ENCODE measurements at places on chromosomes 4 and X.

- no peak for DNase-seq
These were observed 12.4 kb upstream of the CXXC4 start for GRCh38 chr4:104507112-104507511.

DNA sequence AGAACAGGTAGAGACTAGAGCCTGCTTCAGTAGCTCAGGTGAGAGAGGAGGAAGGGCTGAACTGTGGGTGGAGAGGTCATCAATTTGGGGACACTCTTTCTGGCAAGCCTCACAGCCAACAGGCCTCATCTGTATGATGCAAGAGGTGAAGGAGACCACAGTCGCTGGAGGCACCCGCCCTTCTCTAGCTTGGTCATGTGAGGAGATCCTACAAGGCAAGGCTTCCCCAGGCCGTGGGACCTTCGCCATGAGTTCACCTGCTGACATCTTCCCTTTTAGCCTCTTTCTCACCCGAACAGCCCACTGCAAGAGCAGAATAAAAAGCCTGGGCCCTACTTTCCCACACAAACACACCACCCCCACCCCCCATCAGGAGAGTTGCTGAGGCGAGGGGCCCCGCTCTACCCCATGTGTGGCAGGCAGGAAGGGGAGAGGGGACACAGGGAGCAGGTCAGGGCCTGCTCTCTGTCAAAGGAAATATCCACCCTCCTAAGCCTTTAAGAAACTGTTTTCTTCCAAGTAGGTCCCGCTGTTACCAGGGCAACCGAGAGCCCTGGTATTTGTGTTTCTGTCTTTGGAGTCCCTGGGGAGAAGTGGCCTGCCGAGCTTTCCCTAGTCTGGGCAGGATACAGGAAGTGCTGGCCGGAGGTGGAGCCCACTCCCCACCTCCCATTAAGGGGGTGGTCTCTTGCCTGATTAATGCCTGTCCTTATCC lies 8.1 kb downstream of the RTL5 start:
- DNase-seq, result no peak

DNA sequence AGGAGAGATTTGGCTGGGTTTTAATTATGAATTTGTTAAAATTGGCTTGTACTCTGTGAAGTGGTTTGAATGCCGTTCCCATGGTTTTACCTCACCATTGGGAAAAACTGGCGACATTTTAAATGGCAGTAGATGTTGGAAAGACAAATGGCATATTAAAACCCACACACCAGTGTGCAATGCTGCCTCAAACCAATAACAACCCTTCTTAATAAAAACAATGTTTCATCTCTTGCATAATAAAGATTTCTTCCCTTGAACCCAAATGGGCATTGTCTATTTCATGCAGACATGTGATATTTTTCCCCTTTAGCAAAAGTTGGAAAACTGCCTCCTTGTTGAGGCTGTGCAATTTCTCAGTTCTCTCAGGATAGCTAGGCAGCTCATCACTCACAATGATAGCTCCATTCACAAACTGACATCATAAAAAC lies 33.7 kb downstream of the GABRB1 start:
- DNase-seq, result no peak

DNA sequence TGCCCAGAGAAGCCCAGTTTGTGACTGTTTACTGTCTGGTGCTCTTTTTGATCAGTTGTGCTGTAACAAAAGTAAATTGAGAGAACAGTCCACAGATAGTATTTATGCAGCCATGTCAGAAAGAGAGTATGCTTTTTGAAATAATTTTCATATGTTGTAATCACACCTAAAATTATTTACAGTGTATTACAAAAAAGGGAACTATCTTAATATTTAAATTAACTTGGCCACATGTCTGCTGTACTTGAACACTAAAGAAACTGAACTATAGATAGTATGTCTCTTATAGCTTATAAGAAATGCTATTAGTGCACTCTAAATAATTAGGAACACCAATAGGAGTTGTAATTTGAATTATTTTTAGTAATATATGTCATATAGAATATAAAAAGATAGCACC lies 30.2 kb downstream of the KIAA0232 start:
- DNase-seq, result no peak

DNA sequence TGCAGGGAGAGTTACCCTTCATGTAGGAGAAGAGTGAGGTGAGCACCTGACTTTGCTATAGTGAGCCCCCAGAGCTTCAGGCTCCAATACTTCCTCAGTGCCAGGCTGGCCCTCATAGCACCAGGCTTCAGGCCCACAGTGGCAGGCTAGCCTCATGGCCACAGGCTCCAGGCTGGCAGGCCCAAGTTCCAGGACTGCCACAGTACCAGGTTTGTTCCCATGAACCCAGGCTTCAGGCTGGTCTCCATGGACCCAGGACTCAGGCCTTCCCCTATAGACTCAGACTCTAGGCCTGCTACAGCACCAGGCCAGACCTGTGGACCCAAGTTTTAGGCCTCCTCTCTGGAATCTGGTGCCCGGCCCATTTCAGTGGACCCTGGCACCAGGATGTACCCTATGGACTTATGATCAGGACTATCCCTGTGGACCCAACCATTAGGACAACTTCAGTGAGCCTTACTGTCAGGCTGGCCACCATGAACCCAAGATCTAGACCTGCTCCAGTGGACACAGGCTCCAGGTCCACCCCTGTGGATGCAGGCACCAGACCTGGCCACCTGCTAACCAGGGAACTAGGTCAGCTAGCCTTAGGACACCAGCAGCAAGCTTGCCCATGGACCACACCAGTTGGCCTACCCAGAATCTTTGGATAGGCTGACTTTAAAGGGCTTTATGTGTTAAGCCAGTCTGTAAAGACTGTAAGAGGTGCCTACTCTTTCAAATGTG lies 658.2 kb downstream of the KLHL13 start:
- DNase-seq, result no peak

GRCh38 chr4:89242864-89243732 lies 64.5 kb downstream of the GPRIN3 start:
- DNase-seq, result no peak

- DNase-seq, result no peak
These were observed 63.9 kb downstream of the FHDC1 start for GRCh38 chr4:153000076-153000420.

- DNase-seq, result no peak
These were observed 12.9 kb downstream of the PPP2R3B start for GRCh38 chrX:373641-374471.

DNA sequence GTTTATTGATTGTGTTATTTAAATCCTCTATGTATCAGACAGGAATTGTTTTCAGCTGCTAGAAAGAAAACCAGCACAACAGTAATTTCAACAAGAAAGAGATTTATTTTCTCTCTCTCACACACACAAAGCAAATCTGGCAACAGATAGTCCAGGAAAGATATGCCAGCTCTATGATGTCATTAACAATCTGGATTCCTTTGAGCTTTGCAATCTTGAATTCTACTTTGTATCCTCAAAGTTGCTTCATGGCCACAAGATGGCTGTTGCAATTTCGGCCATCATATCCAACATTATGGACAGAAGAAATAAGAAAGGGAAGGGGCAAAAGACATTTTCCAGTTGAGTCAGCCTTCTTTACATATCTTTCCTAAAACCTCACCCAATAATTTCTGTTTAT lies 19.8 kb upstream of the FMR1 start:
- no peak for DNase-seq

DNA sequence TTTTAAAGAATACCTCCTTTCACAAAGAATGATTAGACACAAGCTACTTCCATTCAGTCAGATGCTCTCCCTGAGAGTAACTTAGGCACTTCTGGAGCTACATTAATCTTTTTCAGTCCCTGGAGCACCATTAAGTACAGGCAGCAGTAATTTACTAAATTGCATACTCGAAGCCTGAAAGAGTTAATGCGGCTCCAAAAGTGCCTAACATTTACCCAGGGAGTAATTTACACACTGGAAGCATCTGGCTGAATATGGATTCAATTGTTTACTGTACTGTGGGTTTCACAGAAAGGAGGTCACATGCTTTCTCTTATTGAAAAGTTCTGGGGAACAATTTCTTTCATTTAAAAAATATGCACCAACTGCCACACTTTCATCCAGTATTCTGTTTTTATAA lies 260.8 kb upstream of the TENM3 start:
- DNase-seq, result no peak

DNA sequence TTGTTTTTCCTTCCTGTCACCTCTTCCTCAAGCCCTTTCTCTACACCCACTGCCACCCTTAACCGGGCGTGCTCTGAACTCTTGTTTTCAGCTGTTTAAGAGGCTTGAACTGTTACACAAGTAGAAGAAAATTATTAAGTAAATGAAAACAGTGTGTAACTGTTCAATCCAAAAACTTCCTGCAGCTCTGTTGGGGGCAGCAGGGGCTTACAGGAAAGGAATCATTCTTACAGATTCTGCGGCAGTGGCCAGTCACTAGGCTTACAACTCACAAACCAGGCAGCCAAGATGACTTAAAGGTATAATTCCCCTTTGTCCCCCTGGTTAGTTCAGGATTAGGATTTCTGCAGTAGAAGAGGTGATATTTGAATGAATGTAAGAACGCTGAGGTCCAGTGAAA lies 70.2 kb upstream of the ETNPPL start:
- no peak for DNase-seq

- DNase-seq, result no peak
These were observed 606.0 kb downstream of the BCOR start for GRCh38 chrX:39491548-39492297.

DNA sequence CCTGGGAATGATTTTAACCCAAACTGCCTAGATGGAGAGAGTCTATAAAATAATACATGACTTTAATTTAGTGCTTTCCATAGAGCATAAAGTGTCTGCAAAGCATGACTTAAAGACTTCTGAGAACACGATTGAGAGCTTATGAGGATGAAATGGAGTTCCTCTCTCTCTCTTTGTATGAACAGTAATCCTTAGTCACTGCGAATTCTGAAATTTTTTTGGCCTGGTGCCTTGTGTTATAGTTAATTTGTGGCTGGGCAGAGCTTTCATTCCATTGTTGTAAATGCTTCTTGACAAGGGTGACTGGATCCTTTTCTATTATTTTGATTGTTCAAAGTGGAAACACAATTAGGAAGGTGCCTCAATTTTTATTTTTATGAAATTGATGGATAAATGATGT lies 179.5 kb downstream of the CEP135 start:
- DNase-seq, result no peak

- no peak for DNase-seq
These were observed 84.6 kb upstream of the TNIP3 start for GRCh38 chr4:121248747-121249146.

- no peak for DNase-seq
These were observed 28.1 kb upstream of the FRMPD3 start for GRCh38 chrX:107421337-107421861.

GRCh38 chr4:100269446-100269845 lies 79.2 kb upstream of the DDIT4L start:
- DNase-seq, result no peak

- DNase-seq, result no peak
These were observed 45.9 kb upstream of the PPP3CA start for GRCh38 chr4:101393256-101393655.

GRCh38 chr4:16102356-16102755 lies 18.5 kb upstream of the PROM1 start:
- DNase-seq, result no peak

DNA sequence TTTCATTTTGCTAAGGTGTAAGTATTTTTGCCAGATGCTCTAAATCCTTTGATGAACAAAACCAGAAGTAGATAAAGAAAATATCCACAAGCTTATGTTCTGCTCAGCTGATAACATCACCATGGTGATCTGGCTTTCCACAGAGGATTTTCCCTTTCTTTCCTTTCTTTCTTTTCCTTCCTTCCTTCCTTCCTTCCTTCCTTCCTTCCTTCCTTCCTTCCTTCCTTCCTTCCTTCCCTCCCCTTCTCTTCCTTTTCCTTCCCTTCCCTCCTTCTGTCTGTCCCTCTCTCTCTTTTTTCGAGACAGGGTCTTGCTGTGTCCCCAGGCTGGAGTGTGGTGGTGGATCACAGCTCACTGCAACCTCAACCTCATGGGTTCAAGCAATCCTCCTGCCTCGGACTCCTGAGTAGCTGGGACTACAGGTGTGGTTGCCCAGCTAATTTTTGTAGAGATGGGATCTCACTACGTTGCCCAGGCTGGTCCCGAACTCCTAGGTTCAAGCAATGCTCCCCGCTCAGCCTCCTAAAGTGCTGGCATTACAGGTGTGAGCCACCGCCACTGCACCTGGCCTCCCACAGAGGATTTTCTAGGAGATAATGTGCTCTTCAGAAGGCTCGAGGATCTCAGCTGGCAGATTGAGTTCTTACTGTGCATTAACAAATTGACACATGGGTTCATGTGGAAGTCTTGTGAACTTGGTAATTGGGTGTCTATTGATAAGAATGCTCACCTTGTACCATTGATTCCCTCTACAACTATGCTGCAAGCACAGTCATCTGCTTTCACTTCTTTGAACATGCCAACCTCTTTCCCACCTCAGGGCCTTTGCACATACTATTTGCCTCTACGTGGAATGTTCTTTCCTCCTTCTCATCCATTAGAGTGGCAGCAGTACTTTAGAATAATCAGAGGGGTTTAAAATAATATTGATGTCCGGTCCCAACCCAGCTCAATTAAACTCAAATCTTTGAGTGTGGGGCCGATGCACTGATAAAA lies 1.4 kb upstream of the RHOH start:
- DNase-seq, result no peak

DNA sequence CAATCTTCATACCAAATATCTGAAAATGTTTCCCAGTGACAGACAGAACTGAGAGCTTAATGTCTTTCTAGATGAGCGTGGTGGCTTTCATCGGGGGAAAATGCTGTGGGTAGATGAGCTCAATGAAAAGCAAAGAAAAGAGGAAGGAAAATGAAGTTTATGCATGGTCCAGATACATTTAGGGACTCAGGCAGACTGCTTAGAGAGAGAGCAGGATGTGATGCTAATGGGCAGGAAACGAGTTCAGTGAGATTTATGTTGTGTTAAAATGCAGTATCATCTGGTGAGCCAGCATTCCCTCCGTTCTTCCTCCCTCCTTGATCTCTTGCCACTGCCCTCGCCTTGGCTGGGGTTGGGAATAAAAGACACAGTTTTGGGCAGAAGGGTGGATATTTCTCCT lies 229.2 kb downstream of the GBA3 start:
- DNase-seq, result no peak

GRCh38 chrX:86421771-86422170 lies 273.5 kb downstream of the DACH2 start:
- no peak for DNase-seq

- DNase-seq, result no peak
These were observed 72.4 kb upstream of the TNIP3 start for GRCh38 chr4:121236353-121237068.

- DNase-seq, result no peak
These were observed 45.1 kb upstream of the HPF1 start for GRCh38 chr4:169802873-169803272.

GRCh38 chr4:165439344-165439743 lies 60.5 kb downstream of the CPE start:
- DNase-seq, result no peak

- DNase-seq, result no peak
These were observed 355.4 kb downstream of the ANK2 start for GRCh38 chr4:113404841-113405240.

DNA sequence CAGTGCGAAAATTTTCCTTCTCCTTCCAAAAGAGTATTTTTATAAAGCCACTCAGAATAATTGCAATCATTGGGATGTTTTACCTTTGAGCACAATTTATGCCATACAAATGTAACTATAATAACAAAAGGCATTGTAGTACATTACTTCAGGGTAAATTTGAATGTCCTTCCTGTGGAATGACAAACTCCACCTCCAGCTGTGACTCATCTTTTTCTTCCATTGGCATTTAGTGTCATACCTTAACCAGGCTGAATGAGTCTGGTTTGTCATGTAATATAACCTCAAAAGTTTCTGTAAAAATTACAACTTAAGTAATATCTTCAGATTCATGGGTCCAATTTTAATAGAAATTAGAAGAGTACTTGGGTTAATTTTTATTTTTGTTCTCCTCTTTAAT lies 93.3 kb downstream of the TMEM47 start:
- no peak for DNase-seq

All from NCI-H2171 (cell line).